ENCODE measurements at places on chromosomes 6 and 20. TPM values are rescaled to one million over a fixed set of nuclear protein-coding genes. Genes with fewer than 3 reads are reported as not detected.

DNA sequence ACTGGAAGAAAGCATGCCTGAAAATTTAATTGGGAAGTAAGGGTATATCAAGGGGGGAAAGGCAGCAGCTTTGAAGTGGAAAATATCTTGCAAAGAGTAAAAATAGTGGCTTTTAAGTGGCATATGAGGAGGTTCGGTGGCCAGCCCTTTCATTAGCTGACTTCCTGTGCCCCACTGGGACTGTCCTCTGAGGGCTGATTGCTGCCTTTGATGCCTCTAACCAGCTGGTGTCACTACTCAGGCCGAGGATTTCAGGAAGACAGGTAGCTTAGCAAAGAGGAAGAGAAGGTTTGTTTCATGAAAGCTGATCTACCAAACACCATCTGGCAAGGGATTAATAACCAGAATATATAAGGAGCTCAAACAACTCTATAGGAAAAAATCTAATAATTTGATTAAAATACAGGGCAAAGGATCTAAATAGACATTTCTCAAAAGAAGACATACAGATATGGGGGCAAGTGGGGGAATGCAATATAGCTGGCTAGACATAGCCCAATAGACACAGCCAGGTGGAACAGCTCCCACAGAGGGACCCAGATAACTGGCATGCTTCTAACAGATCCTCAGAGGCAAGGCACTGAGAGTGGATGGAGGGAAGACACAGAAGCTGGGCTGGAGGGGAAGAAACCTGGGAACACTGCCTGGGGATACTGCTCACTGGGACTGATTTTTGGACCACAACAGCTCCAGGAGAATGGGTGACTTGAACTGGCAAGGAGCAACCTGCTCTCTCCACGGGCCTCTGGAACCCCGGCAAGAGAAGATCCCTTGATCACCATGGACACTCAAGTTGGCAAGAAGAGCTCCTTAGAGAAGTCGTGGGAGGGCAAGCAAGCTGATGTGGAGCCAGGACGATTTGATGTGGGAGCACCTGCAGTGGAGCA lies 33.2 kb downstream of the CCN2 start:
- DNase-seq: no peak

Gene IPCEF1
- total RNA-seq: 8.8 TPM

DNA sequence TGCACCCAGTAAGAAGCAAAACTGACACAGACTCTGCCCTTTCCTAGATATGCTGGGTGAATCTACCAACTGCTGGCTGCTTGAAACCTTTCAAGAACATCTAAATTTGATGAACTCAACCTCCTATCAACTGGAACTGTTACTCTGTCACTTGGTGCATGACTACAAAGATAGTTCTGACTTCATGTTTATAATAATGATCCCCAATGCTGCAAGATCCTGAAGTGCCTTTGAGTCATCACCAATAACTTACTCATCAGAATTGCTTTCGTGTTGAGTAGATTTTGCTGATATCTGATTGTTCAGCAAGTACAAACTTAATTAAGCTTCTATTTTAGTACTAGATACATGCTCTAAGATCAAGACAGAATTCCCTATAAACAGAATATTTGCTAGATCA lies 100.2 kb upstream of the ARMC2 start:
- no peak for DNase-seq

DNA sequence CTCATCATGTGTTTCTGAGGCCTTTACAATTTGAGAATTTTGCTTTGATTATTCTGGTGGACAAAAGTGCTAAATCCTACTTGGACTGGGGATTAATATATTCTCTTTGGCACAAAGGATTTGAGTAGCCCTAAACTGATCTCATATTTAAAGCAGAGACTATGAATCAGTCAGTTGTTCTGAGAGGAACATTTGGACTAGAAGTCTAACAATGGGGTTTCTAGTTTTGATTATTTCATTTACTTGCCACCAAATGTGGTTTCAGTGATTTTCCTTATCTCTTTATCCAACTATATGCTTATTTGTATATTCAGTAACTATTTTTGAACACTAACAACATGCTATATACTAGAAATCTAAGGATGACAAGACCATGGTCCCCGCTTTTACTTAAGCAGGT lies 81.4 kb downstream of the PDE10A start:
- no peak for DNase-seq

DNA sequence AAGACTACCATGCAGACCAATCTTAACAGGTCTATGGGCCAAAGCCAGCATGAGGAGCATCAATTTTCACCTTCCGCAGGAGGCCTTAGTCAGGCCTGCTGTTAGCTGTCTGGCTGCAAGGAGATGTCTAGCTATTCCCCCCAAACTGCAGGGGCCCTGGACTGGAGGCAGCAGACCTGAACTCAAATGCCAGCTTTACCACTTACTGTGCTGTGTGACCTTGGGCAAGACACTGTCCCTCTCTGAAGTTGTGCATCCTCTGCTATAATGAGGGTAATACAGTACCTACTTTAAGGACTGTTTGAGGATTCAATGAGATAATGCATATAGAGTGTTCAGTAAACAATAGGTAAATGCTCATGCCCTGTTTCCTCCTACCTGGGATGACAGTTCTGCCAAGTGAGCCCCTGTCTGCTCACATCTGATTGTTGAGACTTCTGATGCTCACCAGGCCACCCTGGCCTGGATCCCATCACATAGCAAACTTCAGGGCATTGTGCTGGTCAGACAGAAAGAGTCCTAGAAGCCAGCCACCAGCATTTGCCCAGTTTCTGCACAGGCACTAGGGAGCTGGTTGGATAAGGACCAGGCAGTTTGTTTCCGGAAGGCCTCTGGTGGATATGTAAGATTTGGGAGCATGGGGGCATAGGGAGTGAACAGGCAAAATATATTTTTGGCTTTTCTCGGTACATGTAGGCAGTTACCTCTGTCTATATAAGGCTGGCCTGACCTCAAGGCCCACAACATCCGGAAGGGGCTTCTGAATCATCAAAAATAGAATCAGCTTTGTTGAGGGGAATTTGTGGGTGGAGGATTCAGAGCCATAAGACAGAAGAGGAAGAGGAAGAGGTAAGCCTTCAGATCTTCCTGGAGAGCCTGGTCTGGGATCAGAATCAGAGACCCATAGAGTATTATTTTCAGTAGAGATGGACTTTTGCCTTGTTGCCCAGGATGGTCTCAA lies 2.3 kb upstream of the OCSTAMP start:
- DNase-seq: peak; percentile 55
